Endothelial cell of umbilical vein (primary cell): ENCODE measurements at places on chromosomes 13 and 19. TPM values are rescaled to one million over a fixed set of nuclear protein-coding genes. Genes with fewer than 3 reads are reported as not detected.

GPR12 gene
- polyA plus RNA-seq: not detected in 2 replicates

DNA sequence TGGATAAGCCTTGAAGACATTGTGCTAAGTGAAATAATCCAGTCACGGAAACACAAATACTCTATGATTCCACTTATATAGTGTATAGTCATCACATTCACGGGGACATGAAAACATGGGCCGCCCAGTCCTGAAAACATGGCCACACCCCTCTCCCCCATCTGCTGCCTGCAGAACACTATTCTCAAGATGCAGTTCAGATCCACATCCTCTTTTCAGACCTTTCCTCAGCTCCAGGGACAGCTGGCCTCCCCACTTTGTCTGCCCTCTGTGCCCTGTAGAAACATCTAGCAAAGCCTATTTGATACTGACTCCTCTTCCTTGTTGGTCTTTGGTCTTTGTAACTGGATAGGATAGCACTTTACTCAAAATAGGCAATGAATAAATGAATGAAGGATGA, 8.3 kb downstream of the RFX2 start:
- peak; percentile 21 for DNase-seq

GRCh38 chr19:3007975-3008374, 21.1 kb downstream of the TLE2 start:
- no peak for DNase-seq

DNA sequence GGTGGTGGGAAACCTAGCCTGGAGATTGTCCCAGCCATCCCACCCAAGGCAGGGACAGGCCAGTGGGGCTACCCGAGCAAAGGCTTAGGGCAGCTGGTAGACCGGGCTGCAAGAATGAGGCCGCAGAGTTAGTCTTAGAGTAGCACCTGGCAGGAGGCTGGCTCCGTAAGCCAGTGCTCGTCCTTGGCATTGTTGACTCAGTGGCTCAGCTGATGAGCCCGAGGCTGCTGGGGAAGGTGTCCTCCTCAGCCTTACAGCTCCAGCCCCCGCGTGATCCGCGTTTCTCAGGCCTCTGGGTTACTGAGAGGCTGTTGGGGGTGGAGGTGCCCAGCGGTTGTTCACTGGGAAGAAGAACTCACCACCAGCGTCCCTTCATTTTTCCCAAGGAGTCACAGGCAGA, 24.7 kb downstream of the PPP1R37 start:
- DNase-seq: no peak

DNA sequence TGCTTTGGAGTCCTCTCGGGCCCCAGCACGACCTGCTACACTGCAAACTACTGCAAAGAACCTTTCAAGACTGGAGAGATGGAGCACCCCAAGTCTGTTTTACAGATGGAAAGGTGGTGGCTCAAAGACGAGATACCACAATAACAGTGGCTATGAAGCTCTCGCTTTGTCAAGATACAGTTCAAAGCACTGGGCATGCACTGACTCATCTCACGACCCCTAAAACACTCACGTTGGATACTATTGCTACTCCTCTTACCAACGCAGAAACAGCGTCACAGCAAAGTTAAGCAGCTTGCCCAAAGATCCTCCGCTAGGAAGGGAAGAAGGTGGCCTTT, 24.0 kb upstream of the LAIR1 start:
- no peak for DNase-seq

DNA sequence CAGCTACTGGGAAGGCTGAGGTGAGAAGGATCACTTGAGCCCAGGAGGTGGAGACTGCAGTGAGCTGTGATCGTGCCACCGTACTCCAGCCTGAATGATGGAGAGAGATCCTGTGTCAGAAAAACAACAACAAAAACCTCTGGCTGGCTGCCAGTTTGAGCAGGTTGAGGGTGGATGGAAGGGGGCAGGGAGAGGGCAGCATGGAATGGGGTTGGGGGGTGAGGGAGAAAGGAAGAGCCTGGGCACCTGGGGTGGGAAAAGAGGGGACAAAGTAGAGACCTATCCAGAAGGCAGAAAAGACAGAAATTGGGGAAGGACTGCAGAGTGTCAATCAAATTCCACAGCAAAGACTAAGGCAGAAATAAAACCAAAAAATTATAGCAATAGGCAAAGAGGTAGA, 4.7 kb downstream of the SLC1A5 start:
- no peak for DNase-seq
